Retina (tissue), 1 donor: ENCODE measurements at places on chromosomes 5 and 9.

DNA sequence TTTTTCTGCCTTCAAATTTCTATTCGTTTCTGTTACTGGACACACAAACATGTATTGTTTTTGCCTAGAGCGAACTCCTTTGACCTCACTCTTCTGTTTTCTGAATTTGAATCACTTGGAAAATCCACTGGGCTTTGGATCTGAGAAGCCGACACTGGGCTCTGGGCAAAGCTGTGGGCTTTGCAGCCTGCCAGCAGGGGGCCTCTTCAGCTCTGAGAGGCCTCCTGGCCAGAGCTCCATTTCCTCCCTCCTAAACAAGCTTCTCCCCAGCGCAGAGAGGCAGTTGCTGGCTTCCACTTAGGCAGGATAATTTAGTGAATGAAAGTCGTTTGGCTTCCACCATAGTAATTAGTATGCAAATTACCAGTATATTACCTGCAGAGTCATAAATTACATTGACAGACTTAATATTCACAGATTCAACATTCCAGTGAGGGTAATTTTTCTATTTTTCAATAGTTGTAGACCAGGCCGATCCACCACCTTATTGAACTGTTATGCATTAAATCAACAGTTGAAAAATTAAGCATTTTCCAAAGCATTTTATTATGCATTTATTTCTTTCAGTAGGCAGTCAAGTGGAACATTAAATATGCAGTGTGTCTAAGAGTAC is 104.0 kb upstream of the ZNF366 start:
- DNase-seq, result peak; percentile 73

DNA sequence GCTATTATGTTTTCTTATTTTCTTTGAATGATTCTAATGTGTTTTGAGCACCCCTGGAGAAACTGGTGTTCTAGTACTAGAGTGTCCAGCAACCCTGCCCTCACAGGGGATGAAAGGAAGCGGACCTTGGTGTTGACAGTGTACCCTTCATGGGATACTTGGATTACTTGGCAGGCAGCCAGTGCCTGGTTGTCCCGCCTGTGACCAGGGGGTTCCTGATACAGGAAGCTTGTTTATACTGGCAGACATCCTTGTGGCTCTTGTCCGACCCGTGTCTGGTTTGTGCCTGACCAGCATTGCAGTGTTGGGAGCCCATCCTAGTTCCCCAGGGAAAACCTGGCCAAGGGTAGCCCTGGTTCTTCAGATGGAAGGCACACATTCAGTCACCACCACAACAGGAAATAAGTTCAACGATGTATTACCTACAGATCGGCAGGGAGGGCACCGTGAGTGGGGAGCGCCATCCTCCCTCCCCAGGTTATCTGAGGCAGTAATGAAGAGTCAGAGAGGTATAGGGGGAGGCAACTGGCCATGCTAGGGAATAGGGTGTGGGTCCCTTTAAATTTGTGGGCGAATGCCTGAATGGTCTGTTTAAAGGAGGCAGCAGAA is 47.3 kb downstream of the CACNA1B start:
- DNase-seq, result no peak

DNA sequence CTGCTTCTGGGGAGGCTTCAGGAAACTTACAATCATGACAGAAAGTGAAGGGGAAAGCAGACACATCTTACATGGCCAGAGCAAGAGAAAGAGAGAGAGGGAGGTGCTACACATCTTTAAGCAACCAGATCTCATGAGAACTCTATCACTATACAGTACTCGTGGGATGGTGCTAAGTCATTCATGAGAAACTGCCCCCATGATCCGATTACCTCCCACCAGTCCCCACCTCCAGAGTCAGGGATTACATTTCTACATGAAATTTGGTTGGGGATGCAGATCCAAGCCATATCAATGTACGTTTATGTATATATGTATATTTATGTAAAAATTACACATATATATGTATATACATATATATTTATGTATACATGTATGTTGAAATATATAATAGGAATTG is 54.4 kb upstream of the CCDC112 start:
- no peak for DNase-seq

GRCh38 chr5:173969167-173970049 is 19.6 kb upstream of the C5orf47 start:
- no peak for DNase-seq

- DNase-seq, result no peak
Measured at GRCh38 chr5:143052967-143053682, 282.9 kb downstream of the ARHGAP26 start.

DNA sequence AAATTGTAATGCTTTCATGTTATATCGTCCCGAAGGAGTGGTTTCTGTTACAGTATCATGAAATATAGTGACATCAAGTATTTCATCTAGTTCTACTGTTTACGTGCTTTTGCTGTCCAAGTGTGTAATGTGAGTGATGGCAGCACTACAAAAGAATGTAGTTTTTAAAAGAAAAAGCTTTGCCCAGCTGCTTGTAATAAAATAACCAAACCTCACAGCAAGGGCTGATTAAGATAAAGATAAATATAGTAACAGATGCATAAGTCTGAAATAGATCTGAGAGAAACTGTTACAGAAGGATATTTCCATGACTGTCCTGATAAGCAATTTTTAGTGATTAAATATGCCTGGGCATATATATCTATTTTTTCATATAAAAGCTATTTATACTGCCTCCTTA is 106.4 kb downstream of the AUH start:
- no peak for DNase-seq

GRCh38 chr9:5388026-5388819 is 48.5 kb upstream of the RLN1 start:
- no peak for DNase-seq

DNA sequence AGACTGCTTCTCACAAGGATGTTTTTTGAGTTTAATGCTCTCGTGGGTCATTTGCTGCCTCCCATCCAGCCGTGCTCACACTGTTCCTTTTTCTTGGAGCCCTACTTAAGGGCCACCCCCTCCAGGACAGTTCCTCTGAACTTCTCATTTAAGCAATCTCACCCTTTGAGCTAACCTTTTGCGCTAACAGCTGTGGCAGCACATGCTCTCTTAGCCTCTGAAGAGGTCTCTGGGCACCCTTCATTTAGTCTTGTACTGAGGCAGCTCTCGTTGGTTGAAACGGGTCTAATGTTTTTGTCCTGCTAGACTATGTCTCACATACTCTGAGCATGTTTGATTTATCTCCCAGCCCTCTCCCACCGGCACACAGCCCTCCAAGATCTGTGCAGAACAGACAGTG is 11.8 kb downstream of the ALDH1B1 start:
- no peak for DNase-seq
